Skeletal muscle tissue (tissue), 5 donors: ENCODE measurements at places on chromosomes 5 and 9. TPM values are rescaled to one million over a fixed set of nuclear protein-coding genes. Genes with fewer than 3 reads are reported as not detected.

The AFAP1L1 gene
- 75.7 TPM for total RNA-seq

The KCNMB1 gene
- total RNA-seq, result under 0.01 TPM

The LECT2 gene
- not detected for total RNA-seq

The TTC16 gene
- total RNA-seq, result not detected

The ANKRD55 gene
- not detected for total RNA-seq

The PLAC8L1 gene
- total RNA-seq, result not detected

The LMX1B gene
- total RNA-seq, result under 0.01 TPM

The PCDHA8 gene
- total RNA-seq, result 0.52 TPM

The PCDHAC2 gene
- 2.1 TPM for total RNA-seq

The FOXD4L5 gene
- under 0.01 TPM for total RNA-seq
